ENCODE measurements at places on chromosomes 6 and 20. TPM values are rescaled to one million over a fixed set of nuclear protein-coding genes. Genes with fewer than 3 reads are reported as not detected.

Gene SLC22A2
- total RNA-seq, result 0.37 TPM

DNA sequence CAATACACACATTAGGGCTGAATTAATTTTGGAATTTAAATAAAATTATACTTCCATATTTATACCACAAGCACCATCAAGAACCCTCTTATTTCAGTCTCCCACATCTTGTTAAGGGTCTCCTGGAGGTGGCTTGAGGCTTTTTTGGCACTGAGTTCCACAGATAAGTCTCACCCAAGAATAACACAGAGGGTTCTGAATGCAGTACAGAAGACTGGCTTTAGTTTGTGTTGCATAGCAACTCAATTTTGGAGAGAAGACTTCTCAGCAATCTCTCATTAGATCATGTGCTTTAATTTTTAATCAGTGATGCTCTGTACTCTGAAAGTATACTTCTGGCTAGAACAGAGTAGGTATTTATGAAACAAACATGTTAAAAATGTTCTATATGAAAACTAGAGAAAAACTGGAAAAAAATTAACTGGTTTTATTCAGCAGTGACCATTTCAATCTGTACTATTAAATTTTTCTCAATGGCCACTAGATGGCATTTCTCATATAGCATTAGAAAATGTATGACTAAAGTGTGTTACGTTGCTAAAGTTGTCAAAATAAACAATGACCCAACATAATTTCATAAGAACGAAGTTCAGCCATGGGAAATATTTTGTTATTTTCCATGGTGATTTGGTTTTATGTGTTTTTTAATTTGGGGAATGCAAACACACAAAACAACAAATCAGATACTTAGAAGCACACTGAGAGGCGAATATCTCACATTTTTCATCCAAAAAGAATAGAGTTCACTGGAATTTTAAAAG, 32.7 kb upstream of the MAP7 start:
- DNase-seq, result no peak

- no peak for DNase-seq
Observed at GRCh38 chr20:49288250-49288751, 10.4 kb upstream of the ZNFX1 start.

- no peak for DNase-seq
Observed at GRCh38 chr6:153957394-153957793, 81.6 kb upstream of the OPRM1 start.

GRCh38 chr6:137819740-137820139, 47.3 kb upstream of the TNFAIP3 start:
- DNase-seq, result no peak

Data from posterior vena cava (tissue), 2 donors.